ENCODE measurements at places on chromosomes 2 and 18.

GRCh38 chr2:41719756-41720155, 328.1 kb upstream of the PKDCC start:
- no peak for DNase-seq

- no peak for DNase-seq
Measured at GRCh38 chr2:190659553-190659952, 10.7 kb downstream of the NAB1 start.

DNA sequence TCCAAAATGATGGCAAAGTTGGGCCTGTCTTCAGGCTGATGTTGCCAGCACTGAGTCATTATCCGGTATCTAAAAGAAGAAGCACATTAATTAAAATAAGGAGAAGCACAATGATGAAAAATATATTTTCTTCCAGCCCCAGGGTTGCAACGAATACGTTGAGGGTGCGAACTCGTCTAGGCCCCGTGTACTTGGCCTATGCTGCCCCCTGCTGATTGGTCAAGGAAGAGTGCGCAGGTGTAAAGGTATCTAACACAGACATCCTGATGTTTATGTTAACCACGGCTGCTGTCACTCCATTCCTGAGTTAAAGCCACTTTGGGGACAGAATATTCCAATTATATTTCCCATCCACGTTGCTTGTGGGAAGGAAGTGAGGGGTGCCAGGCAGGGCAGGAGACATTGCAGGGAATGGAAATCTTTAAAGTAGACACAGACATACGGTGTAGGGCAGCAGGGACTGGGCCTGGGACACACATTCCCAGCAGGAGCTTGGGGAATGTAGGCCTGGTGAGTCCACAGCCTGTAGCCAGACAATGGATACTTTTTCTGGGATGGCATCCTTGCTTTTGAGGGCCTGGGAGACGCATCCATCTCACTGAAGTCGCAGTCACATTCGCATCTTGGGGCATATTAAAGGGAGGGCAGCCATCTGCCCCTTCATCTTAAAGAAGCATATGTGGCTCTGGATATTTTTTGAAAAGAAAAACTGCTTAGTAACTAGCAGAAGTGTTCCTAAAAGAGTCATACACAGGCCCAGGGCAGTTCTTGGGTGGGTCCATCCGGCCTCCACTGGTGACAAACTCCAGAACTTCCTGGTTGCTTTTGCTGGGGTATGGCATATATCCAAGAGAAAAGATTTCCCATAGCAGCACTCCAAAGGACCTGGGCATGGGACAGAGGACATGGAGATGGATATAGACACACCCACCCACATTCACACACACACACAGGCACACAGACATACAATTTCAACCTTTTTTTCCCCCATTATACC, 81.9 kb downstream of the CLIP4 start:
- DNase-seq: peak; percentile 88

GRCh38 chr2:10331027-10331701, 28.5 kb downstream of the HPCAL1 start:
- DNase-seq: peak; percentile 85

DNA sequence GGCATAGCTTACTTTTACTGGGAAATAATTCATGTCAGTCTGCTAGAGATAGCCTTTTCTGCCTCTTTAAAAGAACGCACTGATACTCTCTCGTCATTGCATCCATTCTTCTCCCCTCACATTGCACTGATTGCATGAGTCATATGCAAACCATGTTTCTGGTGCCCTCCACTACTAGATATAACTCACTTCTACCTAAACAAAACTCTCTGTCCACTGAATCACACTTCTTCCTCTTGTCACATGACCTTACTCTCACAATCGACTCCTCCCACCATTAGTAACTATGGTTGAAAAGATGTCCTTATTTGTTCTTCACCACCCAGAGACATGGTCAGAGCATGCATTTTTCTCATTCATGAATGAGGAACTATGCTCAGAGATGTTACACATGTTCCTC, 158.0 kb downstream of the CSRNP3 start:
- no peak for DNase-seq

DNA sequence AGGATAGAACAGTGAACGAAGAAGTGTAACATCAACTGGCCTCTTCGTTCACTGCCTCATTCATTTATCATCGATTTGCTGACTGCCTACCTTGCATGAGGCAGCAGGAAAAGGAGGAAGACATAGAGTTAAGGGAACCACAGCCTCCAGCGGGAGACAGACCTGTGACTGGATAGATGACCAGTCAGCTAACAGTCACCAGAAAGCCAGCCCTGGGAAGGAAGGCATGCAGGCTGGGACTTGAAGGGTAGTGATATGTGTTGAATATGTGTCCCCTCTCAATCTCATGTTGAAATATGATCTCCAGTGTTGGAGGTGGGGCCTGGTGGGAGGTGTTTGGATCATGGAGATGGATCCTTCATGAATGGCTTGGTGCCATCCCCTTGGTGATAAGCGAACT, 58.3 kb downstream of the CTIF start:
- no peak for DNase-seq

DNA sequence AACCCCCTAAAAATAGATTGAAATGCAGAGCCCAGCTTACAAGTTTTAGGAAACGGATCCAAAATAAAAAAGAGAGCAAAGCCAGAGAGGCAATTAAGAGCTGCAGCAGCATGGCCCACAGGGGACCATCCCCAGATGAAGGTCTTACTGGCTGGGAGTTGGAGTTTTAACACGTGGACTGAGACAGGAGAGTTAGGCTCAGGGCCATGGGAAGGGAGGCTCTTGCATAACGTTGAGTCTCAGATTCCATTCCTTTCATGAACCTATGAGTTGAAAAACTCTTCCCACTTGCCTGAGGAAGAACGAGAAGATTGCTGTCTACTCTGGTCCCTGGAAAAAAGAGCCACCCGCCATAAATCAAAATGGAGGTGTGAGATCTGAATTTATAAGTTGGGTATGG, 101.8 kb upstream of the NDUFV2 start:
- no peak for DNase-seq

DNA sequence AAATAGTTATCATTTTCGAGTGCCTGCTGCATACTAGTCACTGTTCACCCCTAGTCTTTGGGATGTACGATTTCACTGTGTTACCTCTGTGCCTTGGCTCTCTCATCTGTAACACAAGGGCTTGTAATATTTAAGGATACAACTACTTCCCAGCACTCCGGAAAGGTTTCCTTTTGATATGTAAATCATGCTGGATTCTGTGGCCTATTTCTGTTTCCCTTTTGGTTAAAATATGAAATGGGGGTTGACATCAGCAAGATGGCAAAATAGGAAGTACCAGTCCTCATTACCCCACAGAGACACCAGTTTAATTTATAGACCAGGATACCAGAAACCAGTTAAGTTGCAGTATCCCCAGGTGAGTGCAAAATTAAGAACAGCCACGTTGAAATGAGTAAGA, 23.5 kb downstream of the PSMG2 start:
- no peak for DNase-seq

- no peak for DNase-seq
Measured at GRCh38 chr2:165082479-165082878, 121.4 kb downstream of the SCN3A start.

DNA sequence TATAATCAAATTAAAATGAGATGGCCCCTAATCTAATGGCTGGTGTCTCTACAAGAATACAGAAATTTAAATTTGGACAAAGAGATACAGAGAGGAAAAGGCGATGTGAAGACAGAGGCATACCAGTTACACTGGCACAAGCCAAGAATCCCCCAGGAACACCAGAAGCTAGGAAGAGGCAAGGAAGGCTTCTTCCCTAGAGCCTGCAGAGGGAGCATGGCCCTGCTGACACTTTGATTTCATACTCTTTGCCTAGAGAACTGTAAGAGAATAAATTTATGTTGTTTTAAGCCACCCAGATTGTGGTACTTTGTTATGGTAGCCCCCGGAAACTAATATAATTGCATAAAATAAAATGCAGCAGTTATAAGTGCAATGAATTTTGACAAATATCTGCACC, 671.4 kb downstream of the MBD2 start:
- DNase-seq: no peak

- no peak for DNase-seq
Measured at GRCh38 chr2:156593594-156593921, 157.4 kb downstream of the GPD2 start.

GRCh38 chr2:240739797-240740196, 48.1 kb downstream of the AQP12A start:
- DNase-seq: peak; percentile 33

GRCh38 chr2:28096421-28096820, 205.9 kb downstream of the BABAM2 start:
- no peak for DNase-seq

DNA sequence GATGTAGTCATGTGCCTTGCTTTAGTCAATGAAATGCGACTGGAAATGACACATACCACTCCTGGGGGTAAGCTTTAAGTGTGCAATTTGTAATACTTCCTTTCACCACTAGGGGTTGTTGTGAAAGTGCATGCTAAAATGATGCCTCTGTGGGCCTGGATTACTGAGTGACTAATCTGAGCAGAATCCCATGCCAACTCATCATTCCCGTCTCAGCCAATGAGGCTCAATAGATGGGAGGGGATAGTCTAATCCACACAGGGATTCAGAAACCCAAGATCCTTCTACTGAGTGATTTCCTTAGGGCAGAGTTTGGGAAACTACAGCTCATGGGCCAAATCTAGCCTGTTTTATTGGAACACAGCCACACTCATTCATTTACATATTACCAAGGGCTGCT, 54.0 kb downstream of the HRH4 start:
- no peak for DNase-seq

DNA sequence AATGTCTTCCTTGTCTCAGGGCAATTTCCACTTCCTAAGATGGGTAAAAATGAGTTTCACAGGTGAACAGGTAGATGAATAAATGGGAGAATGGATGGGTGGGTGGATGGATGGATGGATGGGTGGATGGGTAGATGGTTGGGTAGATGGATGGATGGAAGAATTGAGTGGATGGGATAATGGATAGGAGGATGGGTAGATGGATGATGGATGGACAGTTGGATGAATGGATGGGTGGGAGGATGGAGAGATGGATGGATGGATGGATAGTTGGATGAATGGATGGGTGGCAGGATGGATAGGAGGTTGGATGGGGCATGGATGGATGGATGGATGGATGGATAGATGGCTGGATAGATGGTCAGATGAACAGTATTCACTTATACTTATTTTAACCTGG, 90.9 kb downstream of the LRRC30 start:
- DNase-seq: no peak

DNA sequence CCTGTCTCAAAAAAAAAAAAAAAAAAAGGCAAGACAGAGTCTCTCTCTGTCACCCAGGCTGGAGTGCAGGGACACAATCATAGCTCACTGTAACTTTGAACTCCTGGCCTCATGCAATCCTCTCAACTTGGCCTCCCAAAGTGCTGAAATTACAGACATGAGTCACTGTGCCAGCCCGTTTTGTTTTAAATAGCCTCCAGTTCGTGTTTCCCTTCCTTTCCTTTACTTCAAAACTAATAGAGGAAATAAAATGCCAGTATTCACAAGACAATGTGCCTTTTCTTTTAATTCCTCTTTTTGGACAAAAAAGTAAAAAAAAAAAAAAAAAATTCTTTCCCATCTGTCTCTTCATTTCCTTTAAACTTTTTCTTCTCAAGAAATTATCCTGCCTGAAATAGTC, 54.5 kb upstream of the ACMSD start:
- DNase-seq: no peak

DNA sequence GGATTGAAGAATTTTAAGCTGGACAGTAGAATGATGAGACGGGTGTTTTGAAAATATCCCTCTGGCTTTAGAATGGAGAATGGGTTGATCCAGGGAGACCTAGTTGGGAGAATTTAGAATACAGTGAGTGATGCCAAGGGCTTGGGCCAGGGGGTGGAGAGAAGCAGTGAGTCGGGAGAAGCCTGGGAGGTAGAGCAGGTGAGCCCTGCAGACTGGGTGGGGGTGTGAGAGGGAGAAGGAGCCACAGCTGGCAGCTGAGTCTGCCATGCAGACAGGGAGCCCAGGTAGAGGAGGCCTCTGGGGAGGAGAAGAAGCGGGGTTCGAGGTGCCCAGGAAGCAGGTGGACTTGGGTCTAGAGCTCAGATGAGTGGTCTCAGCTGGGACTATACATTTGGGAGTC, 18.2 kb downstream of the CREG2 start:
- DNase-seq: no peak

- DNase-seq: no peak
Measured at GRCh38 chr2:239673641-239674040, 272.8 kb upstream of the HDAC4 start.

GRCh38 chr2:205166745-205167144, 515.6 kb upstream of the NRP2 start:
- DNase-seq: no peak

DNA sequence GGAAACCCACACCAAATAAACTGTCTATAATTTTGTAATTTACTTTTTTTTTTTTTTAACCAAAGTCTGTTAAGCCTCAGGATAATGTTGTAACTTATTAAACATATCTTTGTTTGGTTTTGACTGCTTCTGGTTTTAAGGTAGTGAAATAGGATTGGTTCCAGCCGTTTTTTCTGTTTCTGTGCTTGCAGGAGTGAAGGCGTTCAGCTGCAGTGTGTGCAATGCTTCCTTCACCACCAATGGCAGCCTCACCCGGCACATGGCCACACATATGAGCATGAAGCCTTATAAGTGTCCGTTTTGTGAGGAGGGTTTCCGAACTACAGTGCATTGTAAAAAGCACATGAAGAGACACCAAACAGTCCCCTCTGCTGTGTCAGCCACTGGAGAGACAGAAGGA, 93.1 kb downstream of the ZNF236 start:
- no peak for DNase-seq

DNA sequence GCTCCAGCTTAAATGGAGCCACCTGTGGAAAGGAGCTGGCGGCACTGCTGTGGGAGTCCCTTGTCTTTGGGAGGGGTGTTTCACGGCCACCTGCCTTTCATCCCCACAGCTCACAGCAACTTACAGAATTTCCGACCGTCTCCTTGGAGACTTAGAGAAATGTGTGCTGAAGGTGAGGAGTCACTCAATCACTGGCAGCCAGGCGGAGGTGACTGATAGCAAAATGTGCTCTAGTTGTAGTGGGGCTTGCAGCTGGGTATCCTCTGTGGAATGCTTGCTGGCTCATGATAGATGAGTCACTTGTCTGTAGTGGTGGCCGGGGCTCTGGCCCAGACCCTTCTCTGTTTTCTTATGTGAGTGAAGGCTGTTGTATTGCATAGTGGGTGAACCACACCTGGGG, 110.7 kb downstream of the SH3RF3 start:
- no peak for DNase-seq

GRCh38 chr2:3491306-3491705, 28.0 kb downstream of the ADI1 start:
- no peak for DNase-seq

- DNase-seq: no peak
Measured at GRCh38 chr2:182716650-182716979, 558 bp downstream of the DNAJC10 start.

GRCh38 chr2:73177645-73178255, 24.6 kb upstream of the NOTO start:
- DNase-seq: no peak

DNA sequence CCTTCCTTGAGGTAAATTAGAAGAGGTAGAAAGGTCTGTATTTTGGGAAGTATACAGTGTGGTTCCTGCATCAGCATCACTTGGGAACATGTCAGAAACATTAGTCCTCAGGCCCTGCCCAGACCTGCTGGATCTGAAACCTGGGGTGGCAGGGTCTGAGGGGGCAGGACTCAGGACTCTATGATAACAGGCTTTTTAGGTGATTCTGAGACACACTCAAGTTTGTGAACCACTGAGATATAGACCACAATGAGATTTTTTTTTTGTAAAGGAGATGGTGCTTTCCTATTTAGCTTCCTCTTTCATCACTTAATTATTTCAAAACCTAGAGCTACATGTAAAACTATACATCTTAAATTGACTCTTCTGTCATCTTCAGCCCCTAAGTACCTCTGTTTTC, 262.7 kb upstream of the SPOPL start:
- no peak for DNase-seq

- no peak for DNase-seq
Measured at GRCh38 chr2:42794271-42795046, 2.1 kb upstream of the HAAO start.
